Activated CD4-positive, alpha-beta T cell treated with anti-CD3 and anti-CD28 coated beads for 24 hours (primary cell): ENCODE measurements at places on chromosomes 6 and 20.

GRCh38 chr6:163955096-163955495 lies 540.6 kb downstream of the QKI start:
- no peak for DNase-seq

- DNase-seq = no peak
Measured at GRCh38 chr6:2103765-2104523, 141.5 kb downstream of the GMDS start.

- DNase-seq = no peak
Measured at GRCh38 chr6:53159558-53159957, 10.9 kb upstream of the GCM1 start.

- no peak for DNase-seq
Measured at GRCh38 chr6:137370871-137371633, 123.1 kb downstream of the OLIG3 start.

DNA sequence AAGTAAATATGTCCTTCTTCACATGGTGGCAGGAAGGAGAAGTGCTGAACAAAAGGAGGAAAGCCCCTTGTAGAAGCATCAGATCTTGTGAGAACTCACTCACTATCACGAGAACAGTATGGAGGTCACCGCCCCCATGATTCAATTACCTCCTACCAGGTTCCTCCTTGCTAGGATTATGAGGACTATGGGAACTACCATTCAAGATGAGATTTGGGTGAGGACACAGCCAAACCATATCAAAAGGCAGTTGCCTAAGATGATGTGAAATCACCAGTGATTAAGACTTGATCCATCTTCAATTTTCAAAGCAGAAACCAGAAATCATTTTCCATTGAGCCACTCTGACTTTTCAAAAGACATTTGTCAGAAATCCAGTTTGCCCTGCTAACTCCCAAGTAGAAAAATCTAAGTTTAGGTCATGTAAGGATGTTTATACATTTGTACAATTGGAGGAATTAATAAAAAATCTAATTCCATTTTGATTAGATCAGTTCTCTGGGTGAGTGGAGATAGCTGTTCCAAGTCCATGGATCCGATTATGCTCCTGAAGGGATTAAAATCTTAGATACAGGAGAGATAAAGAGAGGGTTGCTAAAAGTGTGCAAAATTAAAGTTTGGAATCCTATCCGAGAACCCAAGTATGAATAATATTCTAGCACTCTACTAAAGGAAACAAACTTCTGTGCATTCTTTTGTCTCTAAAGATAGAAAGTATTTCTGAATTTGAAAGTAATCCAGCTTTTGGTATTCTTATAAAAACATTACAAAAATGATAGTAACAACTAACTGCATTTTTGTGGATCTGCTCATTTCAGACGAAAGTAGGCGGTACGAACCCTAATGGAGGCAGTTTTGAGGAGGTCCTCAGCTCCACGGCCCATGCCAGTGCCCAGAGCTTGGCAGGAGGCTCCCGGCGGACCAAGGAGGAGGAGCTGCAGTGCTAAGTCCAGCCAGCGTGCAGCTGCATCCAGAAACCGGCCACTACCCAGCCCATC lies 39.5 kb downstream of the HDDC2 start:
- DNase-seq = no peak

DNA sequence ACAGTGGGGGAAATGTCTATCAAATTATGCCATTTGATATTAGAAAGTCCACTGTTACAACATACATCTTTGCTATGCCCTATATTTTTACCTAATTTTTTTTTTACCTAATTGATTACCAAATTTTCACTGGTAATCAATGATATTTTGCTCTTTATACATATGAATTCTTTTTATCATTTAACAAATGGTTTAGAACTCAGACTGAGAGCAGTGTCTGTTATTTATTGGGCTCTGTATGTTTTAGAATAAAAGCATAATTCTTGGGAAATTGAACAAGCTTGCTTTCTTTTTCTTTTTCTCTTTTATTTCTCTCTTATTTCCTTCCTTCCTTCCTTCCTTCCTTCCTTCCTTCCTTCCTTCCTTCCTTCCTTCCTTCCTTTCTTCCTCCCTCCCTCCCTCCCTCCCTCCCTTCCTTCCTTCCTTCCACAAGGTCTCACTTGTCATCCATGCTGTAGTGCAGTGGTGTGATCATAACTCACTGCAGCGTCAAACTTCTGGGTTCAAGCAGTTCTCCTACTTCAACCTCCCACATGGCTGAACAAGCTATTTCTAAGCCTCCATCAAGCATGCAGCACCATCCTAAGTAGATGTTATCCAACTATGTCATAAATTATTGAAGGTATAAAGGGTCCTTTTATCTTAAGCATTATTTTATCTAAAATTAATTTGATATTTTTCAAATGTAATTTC lies 911.7 kb upstream of the CITED2 start:
- no peak for DNase-seq

- peak; percentile 22 for DNase-seq
Measured at GRCh38 chr6:16318538-16318937, 80.2 kb downstream of the GMPR start.

- DNase-seq = no peak
Measured at GRCh38 chr6:128275681-128276080, 244.7 kb downstream of the PTPRK start.

DNA sequence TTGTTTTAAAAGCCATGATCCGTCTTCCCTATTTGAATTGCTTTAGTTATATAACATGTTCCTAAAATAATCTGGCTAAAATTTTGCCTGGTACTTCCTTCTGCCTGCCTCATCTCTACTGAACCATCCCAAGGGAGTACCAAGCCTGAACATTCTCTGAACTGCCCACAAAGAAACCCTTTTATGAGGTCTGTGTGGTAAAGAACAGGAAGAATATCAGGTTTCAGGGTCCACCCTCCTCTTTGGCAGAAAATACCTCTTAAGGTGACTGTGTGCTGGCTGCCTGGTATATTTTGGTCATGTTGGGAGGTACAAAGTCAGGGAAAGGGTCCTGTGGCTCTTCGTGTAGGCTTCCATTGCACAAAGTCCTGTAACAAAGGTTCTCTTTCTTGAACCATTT lies 574.1 kb upstream of the CHD6 start:
- DNase-seq = no peak

GRCh38 chr6:15066089-15066758 lies 179.6 kb upstream of the JARID2 start:
- DNase-seq = no peak

GRCh38 chr6:8069151-8069550 lies 5.0 kb upstream of the BLOC1S5 start:
- no peak for DNase-seq

DNA sequence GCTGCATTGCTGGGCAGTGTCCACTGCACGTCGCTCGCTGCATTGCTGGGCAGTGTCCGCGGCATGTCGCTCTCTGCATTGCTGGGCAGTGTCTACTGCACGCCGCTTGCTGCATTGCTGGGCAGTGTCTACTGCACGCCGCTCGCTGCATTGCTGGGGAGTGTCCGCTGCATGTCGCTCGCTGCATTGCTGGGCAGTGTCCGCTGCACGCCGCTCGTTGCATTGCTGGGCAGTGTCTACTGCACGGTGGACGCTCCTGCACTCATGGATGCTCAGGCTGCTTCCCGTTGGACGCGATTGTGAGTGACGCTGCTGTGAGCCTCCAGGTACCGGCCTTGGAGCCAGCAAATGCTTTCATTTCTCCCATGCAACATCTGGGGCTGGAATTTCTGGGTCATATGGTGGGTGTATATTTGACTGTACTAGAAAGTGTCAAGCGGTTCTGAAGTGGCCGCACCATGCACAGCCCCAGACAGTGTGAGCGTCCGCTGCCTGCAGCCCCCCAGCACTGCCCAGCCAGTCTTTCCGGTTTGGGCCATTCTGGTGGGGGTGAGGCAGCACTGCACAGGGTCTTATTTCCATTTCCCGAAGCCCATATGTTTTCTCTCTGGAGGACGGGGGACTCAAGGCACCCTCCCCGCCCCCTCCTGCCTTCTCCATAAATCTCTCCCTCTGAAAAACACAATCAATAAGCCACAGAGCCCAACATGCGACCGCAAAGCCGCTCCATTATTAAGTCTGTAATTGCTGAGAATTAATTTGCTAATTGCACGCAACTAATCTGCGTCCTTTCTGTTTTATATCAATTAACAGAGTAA lies 97.4 kb downstream of the YTHDF1 start:
- DNase-seq = no peak

GRCh38 chr6:37514321-37514771 lies 14.7 kb upstream of the CCDC167 start:
- DNase-seq = no peak

- no peak for DNase-seq
Measured at GRCh38 chr6:148367411-148368024, 24.9 kb downstream of the SASH1 start.

- no peak for DNase-seq
Measured at GRCh38 chr6:1312203-1312472, 240 bp downstream of the FOXQ1 start.

- no peak for DNase-seq
Measured at GRCh38 chr6:82766476-82766875, 299.2 kb downstream of the UBE3D start.

DNA sequence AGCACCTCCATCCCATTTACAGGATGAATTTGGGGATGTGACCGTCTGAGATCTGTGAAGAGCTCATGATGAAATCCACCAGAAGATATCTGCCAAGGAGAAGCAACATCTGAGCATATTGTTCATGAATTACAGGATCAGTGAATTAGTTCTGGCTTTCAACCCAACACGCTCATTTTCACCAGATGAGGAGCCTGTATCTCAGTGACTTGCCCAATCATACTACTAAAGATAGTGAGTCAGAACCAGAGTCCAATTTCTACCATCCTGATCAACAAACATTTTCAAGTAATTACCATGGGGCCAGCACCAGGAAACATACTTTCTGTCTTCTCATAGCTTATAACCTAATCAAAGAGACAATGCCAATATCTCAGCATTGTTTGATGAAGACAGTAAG lies 116.6 kb downstream of the ZDHHC14 start:
- DNase-seq = no peak

DNA sequence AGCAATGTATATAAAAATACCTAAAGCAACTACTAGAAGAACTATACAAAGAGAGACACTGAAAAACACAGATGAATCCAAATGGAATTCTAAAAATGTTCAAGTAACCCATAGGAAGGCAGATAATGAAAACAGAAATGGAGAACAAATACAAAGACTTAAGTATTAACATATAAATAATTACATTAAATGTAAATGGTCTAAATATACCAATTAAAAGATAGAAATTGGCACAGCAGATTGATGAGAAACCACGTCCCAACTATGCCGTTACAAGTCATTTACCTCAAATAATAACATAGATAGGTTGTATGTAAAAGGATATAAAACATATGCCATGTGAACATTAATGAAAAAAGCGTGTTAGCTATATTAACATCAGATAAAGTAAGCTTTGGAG lies 40.1 kb downstream of the CEP85L start:
- DNase-seq = no peak

DNA sequence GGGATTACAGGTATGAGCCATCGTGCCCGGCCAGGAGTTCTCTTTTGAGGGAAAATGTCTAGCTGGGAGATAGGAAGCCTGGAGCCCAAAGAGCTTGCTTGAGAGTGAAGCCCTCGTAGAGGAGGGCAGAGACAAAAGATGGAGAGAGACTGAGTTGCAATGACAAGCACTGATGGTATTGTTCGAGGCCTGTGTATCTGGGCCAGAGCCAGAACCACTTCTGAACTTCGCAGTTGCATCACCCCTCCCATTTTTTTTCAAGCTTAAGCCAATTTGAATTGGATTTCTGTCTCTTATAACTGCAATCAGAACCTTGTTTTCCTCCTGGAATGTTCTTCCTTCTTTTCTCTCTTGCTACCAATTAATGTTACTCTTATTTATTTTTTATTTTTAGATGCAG lies 83.1 kb downstream of the KCNB1 start:
- DNase-seq = no peak
